ENCODE measurements at places on chromosomes 1 and 21.

DNA sequence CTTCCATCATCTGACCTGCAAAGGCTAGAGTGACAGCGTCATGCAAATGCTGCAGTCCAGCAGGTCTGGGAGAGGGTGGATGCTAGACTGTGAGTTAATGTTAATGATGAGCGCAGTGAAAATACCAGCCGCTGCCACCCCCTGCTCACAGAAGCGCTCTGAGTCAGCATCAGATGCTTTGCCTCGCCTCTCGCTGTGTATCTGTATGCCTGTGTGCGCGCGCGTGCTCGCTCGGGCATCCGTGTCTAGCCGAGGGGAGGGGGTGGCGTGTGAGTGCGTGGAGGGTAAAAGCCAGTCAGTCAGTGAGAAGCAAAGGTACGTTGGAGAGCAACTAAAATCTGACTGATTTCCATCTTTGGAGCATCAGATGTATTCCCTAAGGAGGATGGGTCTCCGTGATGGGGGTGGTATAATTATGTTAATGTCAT is 858.7 kb downstream of the USP25 start:
- DNase-seq: no peak

DNA sequence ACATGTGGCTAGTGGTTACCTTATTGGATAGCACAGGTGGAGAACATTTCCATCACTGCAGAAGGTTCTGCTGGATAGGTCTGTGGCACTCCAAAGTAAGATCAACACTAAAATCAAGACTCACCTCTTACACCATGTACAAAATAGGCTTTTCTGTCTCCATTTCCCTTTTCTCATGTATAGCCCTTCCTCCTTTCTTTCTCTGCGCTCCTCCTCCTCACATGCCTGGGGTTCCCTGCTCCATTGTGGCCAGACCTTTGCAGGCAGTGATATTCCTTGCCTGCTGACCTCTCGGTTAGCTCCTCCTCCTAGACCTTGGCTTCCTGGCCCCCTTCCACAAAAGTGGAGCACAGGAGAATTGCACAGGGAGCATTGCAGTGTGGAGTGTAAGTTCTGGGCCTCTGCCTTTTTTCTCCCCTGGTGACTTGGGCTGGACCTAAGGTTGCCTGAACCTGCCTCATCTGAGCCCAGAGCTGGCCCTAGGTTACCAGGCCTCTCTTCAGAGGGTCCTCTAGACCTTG is 33.2 kb upstream of the RBM15 start:
- DNase-seq: no peak

GRCh38 chr1:38524025-38524641 is 335.4 kb downstream of the RRAGC start:
- DNase-seq: no peak

DNA sequence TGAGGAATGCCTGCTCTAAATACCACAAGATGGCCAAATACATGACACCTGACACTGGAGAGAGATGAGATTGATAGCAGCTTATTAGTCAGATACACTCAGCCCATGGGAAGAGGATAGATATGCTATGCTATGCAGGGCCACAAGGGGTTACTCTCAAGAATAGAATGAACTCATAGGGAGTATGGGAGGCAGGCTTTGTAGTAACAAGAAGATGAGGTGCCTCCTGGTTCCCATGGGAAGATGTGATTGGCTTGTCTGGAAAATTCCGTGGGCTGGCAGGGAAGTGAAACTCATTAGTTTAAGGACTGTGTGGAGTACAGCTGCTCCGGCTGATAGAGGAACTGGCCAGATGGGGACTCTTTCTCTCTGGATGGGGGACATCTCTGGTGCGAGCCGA is 16.5 kb downstream of the CCDC30 start:
- no peak for DNase-seq

GRCh38 chr21:35981514-35982070 is 78.7 kb downstream of the SETD4 start:
- DNase-seq: no peak

DNA sequence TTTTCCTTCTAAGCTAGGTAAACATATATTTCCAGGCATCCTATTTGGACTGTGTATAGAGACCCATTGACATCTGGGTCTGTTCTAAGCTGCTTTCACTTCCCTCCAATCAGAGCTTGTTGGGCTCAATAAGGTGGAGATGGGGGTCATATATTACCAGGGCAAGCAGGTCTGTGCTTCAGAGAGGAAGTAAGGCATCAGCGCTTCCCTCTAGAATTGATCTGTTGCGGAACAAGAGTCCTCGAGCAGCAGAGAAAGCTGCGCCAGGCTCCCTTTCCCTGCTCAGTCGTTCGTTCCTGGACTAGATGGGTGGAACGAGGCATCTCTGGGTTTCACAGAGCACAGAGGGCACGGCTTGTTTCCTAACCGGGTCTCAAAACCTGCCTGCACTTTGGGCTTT is 63.5 kb downstream of the DISC1 start:
- no peak for DNase-seq

GRCh38 chr1:197973206-197973605 is 56.0 kb downstream of the LHX9 start:
- DNase-seq: no peak

- no peak for DNase-seq
Observed at GRCh38 chr1:92515796-92516201, 29.1 kb upstream of the GFI1 start.

- no peak for DNase-seq
Observed at GRCh38 chr1:25522031-25522655, 21.3 kb upstream of the LDLRAP1 start.

GRCh38 chr1:36591278-36591677 is 108.6 kb upstream of the CSF3R start:
- DNase-seq: no peak

DNA sequence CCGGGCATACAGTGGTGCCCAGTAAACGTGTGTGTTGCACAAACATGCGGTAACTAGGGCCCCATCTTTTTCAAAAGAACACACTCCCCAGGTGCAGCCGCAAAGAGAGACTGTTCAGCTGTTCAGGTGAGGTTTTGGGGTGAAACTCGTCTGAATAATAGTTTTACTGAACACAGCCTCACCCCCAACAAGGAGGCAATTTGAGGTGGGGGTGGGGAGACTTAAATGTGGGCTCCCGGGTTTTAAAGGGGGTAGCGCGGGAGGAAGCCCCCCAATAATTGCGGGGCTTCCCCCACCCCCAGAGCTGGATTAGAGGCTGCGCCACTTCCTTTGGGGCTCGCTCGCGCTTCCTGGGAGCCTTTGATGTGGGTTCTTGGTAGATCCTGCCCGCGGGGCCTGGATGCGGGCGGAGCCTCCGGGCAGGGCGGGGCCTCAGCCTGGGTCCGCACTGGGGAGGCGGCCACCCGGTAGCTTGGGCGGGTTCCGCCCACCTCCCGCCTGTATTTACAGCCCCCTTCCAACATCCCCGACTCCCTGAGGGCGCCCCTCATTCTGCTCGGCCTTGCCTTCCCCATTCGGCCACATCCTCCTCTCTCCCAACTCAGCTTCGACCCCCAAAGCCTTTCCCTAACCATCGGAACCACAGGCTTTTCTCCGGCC is 6.4 kb upstream of the EPHA2 start:
- DNase-seq: no peak

- no peak for DNase-seq
Observed at GRCh38 chr1:154342132-154342531, 16.8 kb downstream of the ATP8B2 start.

GRCh38 chr21:34715518-34715917 is 46.7 kb downstream of the CLIC6 start:
- DNase-seq: no peak

DNA sequence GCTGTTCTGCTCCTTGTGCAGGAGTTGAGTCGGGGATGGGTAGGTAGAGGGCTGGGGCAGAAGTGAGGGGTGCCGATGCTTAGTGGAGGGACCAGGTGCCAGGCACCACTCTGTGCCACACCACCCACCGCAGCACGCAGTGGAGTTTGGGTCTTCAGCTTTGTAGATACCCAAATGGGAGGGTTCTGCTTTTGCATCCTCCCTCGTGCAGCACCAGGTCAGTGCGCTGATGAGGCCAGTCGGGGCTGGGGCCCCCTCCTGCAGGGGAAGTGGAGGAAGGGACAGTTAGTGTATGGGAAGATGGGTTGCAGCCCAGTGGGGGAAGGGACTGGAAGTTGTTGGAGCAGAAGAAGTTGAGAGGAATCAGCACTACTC is 244.0 kb downstream of the RHOU start:
- no peak for DNase-seq

DNA sequence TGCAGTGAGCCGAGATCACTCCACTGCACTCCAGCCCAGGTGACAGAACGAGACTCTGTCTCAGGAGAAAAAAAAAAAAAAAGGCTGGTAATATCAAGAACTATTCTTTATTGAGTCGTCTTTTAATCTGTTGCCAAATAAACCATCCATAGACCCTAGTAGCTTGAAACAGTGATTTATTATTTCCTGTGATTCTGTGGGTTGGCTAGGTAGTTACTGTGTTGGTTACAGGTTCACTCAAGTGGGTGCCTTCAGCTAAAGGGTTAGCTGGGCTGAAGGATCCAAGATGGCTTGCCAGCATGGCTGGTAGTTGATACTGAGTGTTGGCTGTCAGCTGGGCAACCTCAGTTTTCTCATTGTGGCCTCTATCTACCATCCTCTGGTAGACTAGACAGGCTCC is 9.2 kb downstream of the TLCD4 start:
- no peak for DNase-seq

- no peak for DNase-seq
Observed at GRCh38 chr1:101506541-101507164, 269.8 kb downstream of the S1PR1 start.

GRCh38 chr1:39266269-39266668 is 61.8 kb downstream of the MACF1 start:
- no peak for DNase-seq

- DNase-seq: no peak
Observed at GRCh38 chr1:3768811-3769390, 3.6 kb upstream of the SMIM1 start.

GRCh38 chr1:244970236-244970743 is 105.9 kb upstream of the HNRNPU start:
- DNase-seq: no peak

DNA sequence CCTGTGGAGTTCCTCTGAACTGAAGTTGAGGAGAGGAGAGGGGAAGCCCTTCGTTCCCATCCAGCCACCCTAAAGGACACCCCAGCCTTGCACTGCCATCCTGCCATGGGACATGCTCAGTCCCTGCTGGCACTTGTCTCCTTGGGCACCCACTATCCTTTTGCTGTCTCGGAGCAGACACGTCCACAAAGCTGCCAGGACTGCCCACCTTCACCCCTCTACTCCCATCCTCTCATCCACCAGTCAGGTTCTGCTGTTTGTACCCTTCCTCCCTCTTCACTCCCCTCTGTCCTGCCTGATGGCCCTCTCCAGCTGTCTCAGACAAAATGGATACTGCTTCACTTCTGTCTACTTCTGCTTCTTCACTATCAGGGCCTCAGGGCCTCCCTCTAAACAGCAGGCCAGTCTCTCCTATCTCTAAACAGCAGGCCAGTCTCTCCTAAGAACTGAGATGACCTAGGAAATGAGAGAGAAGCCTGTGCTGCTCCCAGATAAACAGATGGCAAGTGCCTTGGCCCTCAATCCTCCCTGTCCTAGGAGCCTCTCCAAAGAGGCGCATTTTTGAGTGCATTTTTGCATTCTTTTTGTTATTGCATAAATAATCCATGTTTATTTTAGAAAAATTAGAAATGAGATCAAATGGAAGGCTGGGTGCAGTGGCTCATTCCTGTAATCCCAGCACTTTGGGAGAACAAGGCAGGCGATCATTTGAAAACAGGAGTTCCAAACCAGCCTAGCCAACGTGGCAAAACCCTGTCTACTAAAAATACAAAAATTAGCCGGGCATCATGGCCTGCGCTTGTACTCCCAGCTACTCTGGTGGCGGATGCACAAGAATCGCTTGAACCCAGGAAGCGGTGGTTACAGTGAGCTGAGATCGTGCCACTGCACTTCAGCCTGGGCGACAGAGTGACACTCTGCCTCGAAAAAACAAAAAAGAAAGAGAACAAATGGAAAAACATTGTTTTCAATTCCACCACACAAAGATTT is 4.4 kb upstream of the PYCR2 start:
- DNase-seq: no peak

- no peak for DNase-seq
Observed at GRCh38 chr1:230570724-230571360, 71.4 kb upstream of the COG2 start.

DNA sequence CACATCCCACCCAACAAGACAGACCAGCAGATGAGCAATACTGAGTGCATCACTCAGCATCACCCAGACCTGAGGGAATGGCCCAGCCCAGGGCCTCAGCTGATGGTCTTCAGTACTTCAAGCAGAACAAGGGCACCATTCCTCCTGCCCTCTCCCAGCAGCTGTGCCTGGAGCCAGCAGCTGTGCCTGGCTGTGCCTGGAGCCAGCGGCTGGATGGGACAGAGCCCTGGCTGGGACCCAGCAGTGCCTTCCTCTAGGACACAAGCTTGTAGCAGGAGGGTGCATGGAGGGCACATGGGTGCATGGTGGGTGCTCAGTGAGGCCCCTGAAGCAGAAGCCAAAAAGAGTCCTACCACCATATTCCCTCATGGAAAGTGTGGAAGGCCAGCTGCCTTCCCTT is 583.8 kb downstream of the NPHP4 start:
- no peak for DNase-seq

GRCh38 chr1:110348050-110348449 is 8.9 kb downstream of the RBM15 start:
- DNase-seq: no peak

GRCh38 chr1:229651546-229651945 is 25.5 kb downstream of the URB2 start:
- DNase-seq: no peak

GRCh38 chr1:170533298-170533697 is 1.3 kb downstream of the GORAB start:
- DNase-seq: no peak

DNA sequence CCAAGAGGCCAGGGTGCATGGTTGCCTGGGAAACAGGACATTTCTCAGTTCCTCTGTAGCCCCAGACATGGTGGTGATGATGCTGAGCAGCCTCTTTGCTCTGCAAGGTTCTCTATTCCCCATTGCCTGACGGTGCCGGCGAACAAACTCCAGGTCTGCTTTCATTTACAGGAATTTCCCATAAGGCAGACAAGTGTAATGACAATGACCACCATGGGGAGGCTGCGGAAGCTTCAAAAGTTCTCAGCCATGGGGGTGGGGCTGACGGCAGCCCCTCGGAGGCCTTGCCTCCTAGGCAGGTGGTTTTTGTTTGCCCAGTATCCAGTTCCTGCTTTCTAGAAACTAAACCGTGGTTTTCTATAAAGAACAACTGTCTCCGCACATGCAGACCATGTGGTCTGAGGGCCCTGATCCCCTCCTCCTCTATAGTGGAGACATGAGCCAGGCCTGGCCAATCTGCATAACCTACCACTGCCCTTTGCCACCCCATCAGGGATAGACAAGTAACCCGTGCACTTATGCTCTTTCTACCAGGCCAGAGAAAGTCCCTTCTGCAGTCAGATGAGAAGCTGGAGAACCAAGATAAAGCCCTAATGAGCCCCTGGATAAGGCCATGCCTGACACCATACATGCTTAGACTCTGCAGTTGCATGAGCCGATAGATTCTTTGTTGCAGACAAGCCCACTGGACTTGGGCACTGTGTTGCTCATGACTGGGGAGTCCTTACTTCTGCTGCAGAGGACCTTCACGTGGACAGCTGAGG is 54.1 kb downstream of the LDLRAD2 start:
- DNase-seq: no peak

- no peak for DNase-seq
Observed at GRCh38 chr1:155320661-155321617, at the start of gene RUSC1. Gene RUSC1, plus strand, starts transcription at chr1:155320894. Its CDS starts 880 bp downstream, at chr1:155321774.

- DNase-seq: no peak
Observed at GRCh38 chr1:81439046-81439823, 361.5 kb upstream of the ADGRL2 start.

Measured in stimulated activated CD8-positive, alpha-beta memory T cell treated with anti-CD3 and anti-CD28 coated beads, Interleukin-4, amount 100 ng/mL, for 1 hour (primary cell).